ENCODE measurements at places on chromosomes 5 and 9. TPM values are rescaled to one million over a fixed set of nuclear protein-coding genes. Genes with fewer than 3 reads are reported as not detected.

The NME5 gene
- 5.9 TPM for total RNA-seq

The RPL37 gene
- 385 TPM for total RNA-seq

The OSMR gene
- 189 TPM for total RNA-seq

The CARD9 gene
- 5.1 TPM for total RNA-seq

The SLC6A18 gene
- total RNA-seq: not detected

The RLN1 gene
- not detected for total RNA-seq

The IL5 gene
- not detected for total RNA-seq

DNA sequence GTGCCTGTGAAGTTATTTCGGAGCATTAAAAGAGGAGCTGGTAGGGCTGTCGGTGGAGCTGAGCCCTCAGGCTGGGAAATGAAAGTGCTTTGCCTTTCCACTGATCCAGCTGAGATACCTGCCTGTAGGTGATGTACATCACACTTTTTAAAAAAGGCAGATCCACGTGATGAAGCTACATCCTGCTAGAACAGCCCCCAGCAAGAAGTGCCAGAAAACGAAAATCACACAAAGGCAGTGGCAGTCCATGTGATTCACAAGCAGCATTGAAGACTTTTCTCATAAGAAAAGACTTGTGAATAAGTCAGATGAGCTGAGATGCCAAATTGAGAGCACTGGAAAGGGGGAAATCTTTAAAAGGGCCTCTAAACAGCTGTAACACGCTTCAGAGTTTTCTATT lies 765.1 kb downstream of the PTPRD start:
- H3K36me3 ChIP-seq: no peaks in the 10 kb centered on the region
- no peaks in the 10 kb centered on the region for H3K27me3 ChIP-seq
- H3K4me1 ChIP-seq: no peaks in the 10 kb centered on the region

DNA sequence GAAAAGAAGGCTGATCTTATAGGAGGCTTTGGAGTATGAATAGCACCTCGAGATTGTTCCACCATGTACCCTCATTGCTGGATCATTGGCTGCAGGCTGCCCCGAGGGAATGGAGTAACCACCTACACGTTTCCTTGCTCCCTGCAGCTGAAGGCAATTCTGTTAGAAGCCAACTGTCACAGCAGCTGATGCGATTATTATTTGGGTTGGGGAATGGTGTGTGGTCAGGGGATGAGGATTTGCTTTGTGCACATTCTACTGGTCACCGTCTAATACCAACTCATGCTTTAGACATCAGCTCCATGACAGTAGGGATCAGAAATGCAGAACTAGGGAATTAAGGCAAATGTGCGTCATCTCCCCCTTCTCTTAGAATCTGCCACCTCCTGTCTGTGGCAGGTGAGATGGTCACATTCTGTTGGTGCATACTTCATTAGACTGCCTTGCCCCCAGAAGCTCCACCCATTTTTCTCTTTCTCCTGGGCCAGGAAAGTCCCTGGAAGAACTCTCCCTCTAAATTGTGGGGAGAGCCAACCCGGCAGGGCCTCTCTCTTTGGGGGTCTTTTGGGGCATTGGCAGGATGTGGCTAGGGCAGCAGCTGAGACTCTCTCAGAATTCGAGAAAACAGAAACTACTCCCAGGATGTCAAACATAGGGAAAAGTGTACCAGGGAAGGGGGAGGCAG lies 32.8 kb downstream of the NEUROG1 start:
- peaks cover 4% of the 10 kb centered on the region for H3K4me1 ChIP-seq
- H3K4me3 ChIP-seq: no peak overlapping the region
- H3K27me3 ChIP-seq: peaks cover 14% of the 10 kb centered on the region
- H3K27ac ChIP-seq: no peak overlapping the region

- no peaks in the 10 kb centered on the region for H3K4me1 ChIP-seq
- no peak overlapping the region for H3K4me3 ChIP-seq
- no peaks in the 10 kb centered on the region for H3K27me3 ChIP-seq
- no peaks in the 10 kb centered on the region for H3K36me3 ChIP-seq
- no peak overlapping the region for H3K27ac ChIP-seq
Measured at GRCh38 chr9:135248111-135248510, 160.6 kb downstream of the OLFM1 start.

- H3K4me1 ChIP-seq: peaks cover 73% of the 10 kb centered on the region
- H3K36me3 ChIP-seq: no peaks in the 10 kb centered on the region
- H3K27ac ChIP-seq: peak overlapping the region; percentile 85
Measured at GRCh38 chr5:37720550-37720952, 119.3 kb downstream of the GDNF start.

DNA sequence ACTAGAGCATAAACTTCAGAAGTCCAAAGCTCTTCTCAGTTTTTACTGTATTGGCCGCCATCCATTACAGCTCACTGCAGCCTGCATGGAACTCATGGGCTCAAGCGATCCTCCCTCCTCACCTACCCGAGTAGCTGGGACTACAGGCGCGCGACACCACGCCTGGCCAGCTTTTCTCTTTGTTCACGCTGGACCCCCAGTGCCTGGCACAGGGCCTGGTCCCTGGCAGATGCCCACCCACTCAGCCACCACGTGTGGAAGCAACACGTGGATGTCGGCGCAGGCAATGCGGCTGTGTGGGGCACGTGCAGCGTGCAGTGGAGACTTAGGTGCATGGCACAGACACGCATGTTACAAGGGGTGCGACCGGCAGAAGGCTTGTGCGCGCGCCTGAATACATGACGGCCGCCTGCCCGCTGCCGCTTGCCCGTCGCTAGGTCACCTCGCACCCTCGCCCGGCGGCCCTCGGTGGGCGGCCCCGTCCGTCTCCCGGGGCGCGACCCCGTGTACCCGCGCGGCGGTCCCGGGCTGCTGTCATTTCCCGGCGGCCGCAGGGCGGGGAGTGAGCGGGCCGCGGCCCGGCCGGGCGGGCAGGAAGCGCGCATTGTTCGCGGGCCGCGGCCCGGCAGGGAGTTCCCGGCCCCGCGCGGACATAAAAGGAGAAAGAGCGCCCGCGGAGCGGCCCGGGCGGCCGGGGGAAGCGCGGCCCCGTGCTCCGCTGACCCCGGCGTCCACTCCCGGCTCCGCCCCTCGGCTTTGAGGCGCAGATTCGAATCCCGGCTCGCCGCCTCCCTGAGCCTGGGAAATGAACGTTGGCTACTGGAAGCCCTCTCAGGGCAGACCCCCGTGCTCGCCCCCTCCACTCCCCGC lies 24.1 kb upstream of the PTGS1 start:
- H3K4me3 ChIP-seq: peak overlapping the region; percentile 72
- DNase-seq: peak; percentile 91
- no peaks in the 10 kb centered on the region for H3K36me3 ChIP-seq
- H3K27ac ChIP-seq: no peak overlapping the region
- H3K4me1 ChIP-seq: peaks cover 3% of the 10 kb centered on the region
- H3K27me3 ChIP-seq: peaks cover 8% of the 10 kb centered on the region

DNA sequence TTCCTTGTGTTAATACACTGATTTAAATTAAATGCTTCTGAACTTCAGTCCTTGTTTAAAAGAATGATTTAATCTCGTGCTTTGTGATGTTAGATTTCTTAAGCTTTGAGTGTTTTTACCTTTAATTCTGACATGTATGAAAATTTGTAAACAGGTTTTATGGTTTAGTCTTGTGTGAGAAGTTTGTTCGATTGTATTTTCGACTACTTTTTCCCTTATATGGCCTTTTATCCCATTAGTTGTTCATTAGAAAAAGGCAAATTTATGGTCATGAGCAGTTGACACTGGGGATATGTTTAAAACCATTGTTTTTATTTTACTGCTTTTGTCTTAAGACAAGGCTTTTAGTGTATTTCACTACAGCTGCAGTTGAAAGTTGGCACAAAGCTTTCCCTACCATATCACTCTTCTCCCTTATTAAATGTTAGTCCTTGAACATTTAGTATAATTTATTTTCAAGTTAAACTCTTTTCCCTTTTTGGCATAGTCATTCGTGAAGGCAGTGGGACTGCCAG lies 3.3 kb downstream of the UBE2R2 start:
- no peak overlapping the region for H3K27ac ChIP-seq
- H3K36me3 ChIP-seq: no peaks in the 10 kb centered on the region
- peaks cover 21% of the 10 kb centered on the region for H3K4me1 ChIP-seq
- no peak overlapping the region for H3K4me3 ChIP-seq
- DNase-seq: no peak

DNA sequence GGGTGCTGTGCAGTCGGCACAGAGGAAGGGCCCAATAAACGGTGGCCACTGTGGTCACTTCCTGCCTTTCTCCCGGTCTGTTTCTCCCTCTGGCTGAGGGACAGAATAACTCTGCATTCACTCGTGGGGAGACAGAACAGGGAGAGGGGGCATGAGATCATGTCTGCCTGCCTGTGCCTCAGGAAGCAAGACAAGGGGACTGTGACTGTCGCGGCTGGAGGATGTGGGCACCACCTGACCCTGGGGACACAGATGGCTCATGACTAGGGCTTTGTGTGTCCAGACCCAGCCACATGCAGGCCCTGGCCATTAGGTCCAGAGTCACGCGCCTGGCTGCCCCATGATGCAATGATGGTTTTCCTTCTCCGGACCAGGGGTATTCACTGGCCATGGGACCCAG lies 5.8 kb downstream of the TRUB2 start:
- H3K4me3 ChIP-seq: no peak overlapping the region
- H3K27me3 ChIP-seq: no peaks in the 10 kb centered on the region
- H3K27ac ChIP-seq: no peak overlapping the region
- peaks cover 23% of the 10 kb centered on the region for H3K36me3 ChIP-seq

GRCh38 chr5:156879665-156880285 lies 29.7 kb downstream of the PPP1R2B start:
- H3K4me3 ChIP-seq: no peak overlapping the region
- no peaks in the 10 kb centered on the region for H3K27me3 ChIP-seq
- no peaks in the 10 kb centered on the region for H3K4me1 ChIP-seq

GRCh38 chr9:76620996-76621395 lies 143.2 kb upstream of the PCA3 start:
- peaks cover 24% of the 10 kb centered on the region for H3K4me1 ChIP-seq
- H3K36me3 ChIP-seq: no peaks in the 10 kb centered on the region
- no peak overlapping the region for H3K27ac ChIP-seq
- DNase-seq: no peak
- no peak overlapping the region for H3K4me3 ChIP-seq

DNA sequence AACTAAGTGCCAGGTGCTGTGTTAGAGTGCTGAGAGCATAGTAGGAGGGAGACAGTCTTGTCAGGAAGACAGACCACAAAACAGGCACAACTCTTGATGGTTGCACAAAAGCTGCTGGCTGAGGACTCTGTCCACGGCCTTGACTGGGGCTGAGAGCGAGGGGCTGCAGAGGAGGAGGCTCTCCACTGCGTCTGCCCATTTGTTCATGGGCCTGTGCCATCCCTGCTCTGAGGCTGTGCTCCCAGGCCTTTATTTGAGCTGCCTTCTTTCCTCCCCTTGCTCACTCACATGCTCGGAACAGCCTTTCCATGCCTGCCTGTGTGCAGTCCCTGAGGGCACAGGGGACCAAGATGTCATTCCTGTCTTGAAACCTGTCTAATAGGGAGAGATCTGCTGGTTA lies 147.8 kb downstream of the CACNA1B start:
- no peak overlapping the region for H3K27ac ChIP-seq
- no peaks in the 10 kb centered on the region for H3K4me1 ChIP-seq
- H3K36me3 ChIP-seq: no peaks in the 10 kb centered on the region
- no peak overlapping the region for H3K4me3 ChIP-seq

DNA sequence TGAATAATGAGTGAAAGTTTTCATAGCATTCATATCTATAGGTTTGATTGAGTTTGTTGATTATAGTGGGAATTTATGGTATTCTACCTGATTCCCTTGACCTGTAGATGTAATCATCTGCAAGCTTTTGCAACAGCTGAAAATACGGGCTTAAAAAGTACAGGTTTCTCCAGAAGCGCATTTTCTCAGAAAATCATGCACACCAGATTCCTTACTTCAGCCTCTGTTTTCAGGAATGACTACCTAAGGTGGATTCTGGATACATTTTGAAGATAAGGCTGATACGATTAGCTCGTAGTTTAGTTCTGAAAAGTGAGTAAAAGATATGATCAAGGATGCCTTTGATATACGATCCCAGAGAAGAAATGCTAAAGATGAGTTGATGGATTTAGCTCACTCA lies 694.8 kb upstream of the CDH10 start:
- DNase-seq: no peak
- no peaks in the 10 kb centered on the region for H3K36me3 ChIP-seq
- no peaks in the 10 kb centered on the region for H3K27me3 ChIP-seq
- no peaks in the 10 kb centered on the region for H3K4me1 ChIP-seq
- no peak overlapping the region for H3K27ac ChIP-seq

DNA sequence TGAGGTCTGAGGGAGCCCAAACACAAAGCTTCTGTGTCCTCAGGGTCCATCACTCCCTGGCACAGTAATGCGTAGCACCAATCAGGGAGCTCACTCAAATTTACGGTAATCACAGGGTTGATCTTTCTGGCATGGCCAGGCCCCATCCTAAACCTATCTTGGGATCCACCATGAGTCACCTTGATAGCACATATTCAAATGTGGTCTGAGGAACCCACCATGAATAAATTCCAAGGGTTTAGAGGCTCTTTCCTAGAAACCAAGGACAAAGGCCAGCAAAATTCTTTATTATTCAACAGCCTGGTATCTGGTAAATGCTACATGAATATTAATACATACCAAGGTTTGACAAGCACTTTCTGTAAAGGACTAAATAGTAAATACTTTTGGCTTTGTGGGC lies 254.5 kb downstream of the TLR4 start:
- H3K4me1 ChIP-seq: no peaks in the 10 kb centered on the region
- DNase-seq: peak; percentile 3
- no peak overlapping the region for H3K4me3 ChIP-seq
- no peaks in the 10 kb centered on the region for H3K27me3 ChIP-seq
- H3K36me3 ChIP-seq: no peaks in the 10 kb centered on the region

- no peaks in the 10 kb centered on the region for H3K36me3 ChIP-seq
- H3K4me3 ChIP-seq: no peak overlapping the region
- peak; percentile 68 for DNase-seq
- H3K27me3 ChIP-seq: no peaks in the 10 kb centered on the region
- no peaks in the 10 kb centered on the region for H3K4me1 ChIP-seq
- H3K27ac ChIP-seq: no peak overlapping the region
Measured at GRCh38 chr5:135221187-135221473, 177.9 kb downstream of the MACROH2A1 start.

DNA sequence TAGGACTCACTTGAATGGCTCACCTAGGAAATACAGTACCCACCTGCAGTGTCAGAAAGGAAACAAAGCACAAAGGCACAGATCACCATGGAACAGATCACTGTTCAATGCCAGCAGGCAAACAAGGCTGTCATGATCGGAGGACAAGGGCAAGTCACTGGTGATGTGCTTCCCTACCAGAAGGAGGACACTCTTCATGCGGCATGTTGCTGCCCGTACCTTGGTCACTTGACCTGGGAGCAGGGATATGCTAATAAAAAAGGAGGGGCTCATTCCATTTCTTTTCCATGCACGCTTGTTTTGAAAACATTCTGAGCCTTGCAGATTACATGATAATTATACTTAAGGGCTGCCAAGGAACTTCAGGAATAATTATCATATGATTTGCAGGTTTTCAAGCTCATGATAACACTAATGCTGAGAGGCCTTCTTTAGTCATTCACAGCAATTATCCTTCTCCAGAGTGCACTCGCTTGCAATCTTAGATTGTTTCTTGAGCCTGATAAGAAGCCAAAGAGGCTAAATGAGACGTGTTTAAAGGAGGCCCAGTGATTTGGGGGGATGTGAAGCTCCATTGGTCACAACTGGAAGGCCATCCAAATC lies 36.1 kb upstream of the STARD4 start:
- H3K4me3 ChIP-seq: no peak overlapping the region
- no peak for DNase-seq
- peaks cover 26% of the 10 kb centered on the region for H3K4me1 ChIP-seq
- no peak overlapping the region for H3K27ac ChIP-seq
- no peaks in the 10 kb centered on the region for H3K36me3 ChIP-seq
